ENCODE measurements at places on chromosomes 5 and 9.

- no peak for DNase-seq
Observed at GRCh38 chr9:981491-981898, 5.0 kb downstream of the DMRT3 start.

- DNase-seq, result no peak
Observed at GRCh38 chr5:122493091-122494021, 181.3 kb downstream of the SNCAIP start.

GRCh38 chr9:23434654-23435053 is 391.4 kb downstream of the ELAVL2 start:
- DNase-seq, result no peak

GRCh38 chr5:135236228-135236907 is 162.7 kb downstream of the MACROH2A1 start:
- no peak for DNase-seq

DNA sequence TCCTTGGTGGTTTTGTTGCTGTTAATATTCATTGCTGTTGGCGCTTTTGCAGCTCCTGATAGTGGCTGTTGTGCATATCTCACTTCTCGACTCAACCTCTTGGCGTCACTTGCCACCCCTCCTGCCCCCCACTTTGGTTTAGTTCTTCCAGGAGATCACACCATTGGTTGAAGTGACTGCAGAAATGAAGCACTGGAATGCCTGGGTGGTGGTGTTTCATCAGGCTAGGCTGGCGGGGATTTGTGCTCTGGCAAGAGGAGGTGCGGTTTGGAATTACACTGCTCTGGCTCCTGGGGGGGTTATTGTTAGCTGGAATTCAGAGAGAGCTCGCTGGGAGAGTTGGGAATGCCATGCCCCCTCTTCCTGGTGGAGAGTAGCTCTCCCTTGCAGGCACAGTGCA is 11.5 kb downstream of the PRRC2B start:
- DNase-seq, result no peak

GRCh38 chr9:12935714-12936113 is 160.9 kb downstream of the LURAP1L start:
- DNase-seq, result no peak

DNA sequence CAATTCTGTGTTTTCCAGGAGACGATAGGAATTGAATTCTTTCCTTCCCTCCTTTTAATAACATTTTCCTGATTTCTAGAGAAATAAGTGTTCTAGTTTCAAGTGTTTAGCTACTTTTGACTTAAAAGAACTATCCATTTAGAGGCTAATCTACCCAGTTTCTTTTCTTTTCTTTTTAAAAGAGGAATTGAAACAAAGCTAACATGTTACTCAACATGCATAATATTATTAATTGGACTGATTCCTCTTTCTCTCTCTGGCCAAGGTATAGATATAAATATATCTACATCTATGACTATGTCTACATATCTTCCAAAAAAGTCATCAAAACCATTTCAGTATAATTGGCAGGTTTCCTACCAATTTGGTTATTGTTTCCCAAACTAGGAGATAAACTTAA is 309.8 kb downstream of the TRPM3 start:
- DNase-seq, result no peak

GRCh38 chr5:116488356-116489041 is 86.1 kb downstream of the SEMA6A start:
- DNase-seq, result no peak

- DNase-seq, result no peak
Observed at GRCh38 chr5:24633715-24634325, 11.0 kb downstream of the CDH10 start.

DNA sequence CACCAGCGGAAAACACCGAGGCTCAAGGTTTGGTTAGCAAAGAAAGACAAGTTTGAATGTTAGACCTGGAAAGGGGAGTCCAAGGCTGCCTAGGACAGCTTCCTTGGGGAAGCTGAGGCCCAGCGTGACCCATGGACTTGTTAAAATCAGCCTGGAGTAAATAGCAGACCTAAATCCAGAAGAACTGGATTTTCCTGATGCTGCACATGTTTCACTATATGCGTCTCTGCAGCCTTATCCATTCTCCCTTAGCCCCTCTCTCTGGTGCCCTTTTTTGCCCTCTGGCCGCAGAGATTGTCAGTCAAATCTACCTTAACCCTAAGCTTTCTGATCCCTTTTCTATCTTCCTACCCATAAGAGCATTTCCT is 119.9 kb downstream of the NTRK2 start:
- DNase-seq, result no peak

DNA sequence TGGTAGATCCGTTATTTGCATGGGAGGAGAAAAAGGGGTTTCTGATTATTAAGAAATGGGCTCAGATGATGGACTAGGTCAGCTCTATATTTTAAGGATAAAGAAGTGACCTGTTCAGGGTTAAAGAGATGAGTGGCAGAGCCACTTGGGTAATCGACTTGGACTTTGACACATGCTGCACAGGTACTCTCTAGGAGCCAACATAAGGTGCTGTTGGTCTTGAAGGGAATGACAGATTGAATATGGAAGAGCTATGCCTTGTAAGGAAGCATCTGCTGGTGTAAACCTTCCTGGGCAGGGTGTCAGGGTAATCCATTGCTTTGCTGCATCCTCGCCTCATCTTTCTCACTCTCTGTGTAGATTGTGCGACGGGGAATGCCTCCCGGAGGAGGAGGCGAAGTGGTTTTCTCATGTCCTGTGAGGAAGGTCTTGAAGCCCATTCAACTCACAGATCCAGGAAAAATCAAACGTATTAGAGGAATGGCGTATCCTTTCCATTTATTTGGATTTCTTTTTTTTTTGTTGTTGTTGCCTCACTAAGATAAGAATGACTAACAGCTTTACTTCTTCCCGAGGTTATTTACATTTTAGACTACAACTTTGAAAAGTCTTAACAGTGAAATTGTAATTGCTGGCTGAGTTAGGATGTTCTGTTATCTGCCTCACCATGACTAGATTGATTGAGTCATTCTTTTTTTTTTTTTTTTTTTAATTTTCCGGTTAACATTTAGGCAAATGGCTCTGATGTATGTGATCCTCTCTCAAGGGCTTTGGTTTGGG is 41.2 kb downstream of the RCL1 start:
- DNase-seq, result no peak

DNA sequence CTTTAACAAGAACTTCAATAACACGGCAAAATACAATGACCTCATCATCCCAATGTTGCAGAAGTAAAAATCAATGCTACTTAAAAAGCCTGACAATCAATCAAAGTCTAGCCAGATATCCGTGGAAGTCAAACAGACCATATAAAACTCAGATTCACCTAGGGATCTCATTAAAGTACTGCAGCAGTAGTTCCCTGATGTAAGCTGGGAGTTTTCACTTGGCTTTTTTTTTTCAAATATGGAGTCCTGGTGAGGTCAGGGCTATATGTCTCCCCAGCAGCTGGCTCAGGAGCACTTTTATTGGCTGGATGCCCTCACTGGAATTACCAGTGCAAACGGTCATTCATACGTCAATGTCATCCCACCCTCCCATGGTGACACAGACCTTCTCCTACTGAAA is 220.6 kb upstream of the SLC30A5 start:
- no peak for DNase-seq

DNA sequence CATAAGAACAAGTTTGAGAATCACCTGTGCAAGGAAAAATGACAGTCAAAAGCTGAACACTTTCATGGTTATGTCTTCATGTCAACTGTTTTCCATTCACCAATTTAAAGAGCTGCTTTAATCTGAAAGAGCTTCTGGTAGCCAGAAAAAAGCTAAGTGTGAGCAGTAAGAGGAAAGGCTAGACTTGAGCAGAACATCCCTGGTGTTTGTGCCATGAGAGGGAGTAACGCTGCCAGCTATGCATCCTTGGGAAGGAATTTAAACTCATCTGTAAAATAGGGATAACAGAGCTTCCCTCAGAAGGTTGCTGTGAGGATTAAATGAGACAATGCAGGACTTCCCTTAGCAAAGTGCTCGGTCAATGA is 193.7 kb downstream of the MAPKAP1 start:
- DNase-seq, result no peak

GRCh38 chr9:99660191-99660636 is 161.5 kb upstream of the NR4A3 start:
- DNase-seq, result no peak

DNA sequence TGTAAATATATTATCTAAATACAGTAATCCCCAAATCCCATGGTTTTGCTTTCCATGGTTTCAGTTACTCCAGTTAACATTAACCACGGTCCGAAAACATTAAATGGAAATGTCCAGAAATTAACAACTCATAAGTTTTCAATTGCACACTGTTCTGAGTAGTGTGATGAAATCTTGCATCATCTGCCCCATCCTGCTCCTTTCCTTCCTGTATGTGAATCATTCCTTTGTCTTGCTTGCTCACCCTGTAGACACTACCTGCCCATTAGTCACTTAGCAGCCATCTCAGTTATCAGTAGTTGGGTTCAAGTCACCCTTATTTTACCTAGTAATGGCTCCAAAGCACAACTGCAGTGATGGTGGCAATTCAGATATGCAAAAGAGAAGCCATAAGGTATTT is 1568.5 kb upstream of the WWC1 start:
- no peak for DNase-seq

DNA sequence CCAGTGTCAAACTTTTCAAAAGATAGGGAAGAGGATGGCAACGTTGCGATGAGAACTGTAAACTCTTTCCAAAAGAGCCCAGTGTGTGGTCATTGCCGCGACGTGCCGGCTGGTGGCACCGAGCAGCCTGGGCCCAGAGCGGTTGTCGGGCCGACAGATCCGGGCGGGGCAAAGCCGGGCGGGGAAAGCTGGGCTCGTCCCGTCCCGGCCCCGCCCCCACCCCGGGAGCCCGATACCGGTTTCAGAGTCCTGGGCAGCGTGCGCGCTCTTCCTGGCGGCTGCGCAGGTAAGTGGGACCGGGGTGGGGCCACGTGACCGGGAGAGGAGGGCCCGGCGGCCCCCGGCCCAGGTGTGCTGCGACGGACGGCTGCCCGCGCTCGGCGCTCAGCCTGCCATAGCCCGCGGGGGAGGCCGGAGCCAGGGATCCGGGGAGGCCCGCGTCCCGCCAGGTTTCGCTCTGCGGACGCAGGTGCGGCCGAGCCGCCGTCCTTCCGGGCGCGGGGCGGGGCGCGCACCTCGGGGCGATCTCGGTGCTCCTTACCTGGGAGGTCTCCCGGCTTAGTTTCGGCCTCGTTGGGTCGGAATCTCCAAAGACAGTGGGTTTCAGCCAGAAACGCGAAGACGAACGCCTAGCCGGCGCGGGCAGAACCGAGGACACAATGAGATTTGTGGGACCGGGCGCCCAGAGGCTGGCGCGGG is at the start of gene MARVELD2:
MARVELD2 (plus strand) TSS at position 232 of the 699 bp plus-strand sequence. CDS start 4,270 bp downstream, outside the sequence.
- peak; percentile 72 for DNase-seq

DNA sequence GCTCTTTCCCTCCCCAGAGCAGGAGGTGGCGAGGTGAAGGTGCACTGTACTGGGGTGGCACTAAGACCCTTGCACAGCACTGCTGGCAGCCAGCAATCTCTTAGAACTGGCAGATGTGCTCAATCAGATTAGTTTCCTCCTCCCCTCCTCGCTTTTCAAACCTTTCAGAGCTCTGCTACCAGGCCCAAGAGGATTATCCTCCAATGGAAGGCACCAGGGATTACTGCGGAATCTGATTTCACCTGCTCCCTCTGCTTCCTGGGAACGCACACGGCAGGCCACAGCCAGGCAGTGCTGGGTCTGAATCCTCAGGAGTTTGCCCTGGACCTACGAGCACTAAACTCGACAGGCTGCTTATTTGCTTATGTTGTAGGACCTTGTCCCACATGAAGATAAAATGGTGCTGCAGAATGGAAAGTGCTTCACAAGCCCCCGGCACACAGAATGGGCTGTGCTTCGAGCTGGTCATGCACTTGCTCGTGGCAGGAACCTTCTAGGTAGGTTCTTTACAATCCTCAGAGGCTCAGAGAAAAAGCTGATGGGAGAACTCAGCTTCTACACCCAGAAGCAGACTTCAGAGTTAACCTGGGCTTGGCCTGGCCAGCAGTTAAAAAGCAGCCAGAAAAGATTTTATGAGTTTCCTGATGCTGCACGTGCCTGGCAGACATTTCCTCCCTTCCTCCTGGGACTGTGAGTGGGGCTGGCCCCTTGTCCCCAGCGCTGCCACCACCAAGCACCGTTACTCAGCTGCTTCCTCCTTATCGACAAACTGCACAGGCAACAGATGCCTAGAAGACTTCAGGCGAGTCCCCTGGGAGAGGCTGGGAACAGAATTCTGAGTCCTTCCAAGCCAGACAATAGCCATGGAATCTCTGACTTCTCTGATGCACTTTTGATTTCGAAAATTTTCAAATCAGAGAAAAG is 33.1 kb downstream of the FABP6 start:
- DNase-seq, result no peak

DNA sequence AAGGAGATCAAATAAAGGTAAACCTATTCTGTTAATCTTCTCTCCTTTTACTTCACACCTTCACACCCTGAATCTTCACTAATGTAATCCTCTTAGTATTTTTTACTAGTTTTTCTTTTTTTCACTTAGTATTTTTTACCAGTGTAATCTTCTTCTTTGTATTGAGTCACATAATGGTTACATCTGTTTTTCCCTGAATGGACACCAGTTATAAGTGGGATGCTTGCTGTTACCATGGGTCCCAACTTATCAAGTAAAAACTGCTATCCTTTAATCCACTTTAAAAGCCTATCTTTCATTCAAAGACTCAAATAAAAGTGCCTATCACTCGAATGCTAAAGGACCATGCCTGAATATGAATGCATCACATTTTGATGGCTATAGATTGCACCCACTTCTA is 15.1 kb downstream of the ZFAND5 start:
- no peak for DNase-seq

DNA sequence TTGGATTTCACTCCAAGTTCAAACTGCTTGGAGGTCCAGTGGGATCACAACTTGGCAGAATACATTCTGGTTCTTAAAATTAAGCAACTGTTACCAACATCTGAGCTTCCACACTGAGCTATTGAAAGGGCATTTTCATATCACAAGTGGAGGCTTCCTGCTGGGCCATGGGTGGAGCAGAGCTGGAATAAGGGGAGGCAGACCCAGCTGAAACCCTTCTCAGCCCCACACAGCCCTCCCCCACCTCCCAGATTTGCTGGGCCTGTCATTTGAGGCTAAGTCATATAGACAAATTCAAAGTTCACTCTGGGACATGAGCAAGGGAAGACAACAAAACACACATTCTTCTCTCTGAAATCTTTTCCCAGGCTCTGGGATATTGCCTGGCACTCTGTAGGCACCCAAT is 79.9 kb downstream of the ACTL7B start:
- DNase-seq, result no peak

DNA sequence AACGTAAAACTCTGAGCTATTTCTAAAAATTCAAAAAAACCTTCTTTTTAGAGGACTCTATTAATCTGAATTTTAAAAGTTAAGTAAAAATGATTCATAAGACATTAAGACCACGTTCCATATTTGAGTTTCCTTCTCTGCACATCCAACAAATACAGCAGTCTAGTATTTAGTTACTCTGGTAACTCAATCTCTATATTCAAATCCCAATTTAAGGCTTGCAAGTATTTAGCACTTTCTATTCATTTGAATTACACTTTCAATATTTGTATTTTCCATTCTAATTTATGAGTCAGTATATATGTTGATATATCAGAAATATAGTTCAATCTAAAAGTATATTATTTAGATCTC is 17.7 kb downstream of the RFX3 start:
- no peak for DNase-seq
